Esophagus (tissue), 2 donors: ENCODE measurements at places on chromosomes 11 and 22. TPM values are rescaled to one million over a fixed set of nuclear protein-coding genes. Genes with fewer than 3 reads are reported as not detected.

C1QTNF4 gene
- 0.47 TPM for polyA plus RNA-seq

PRRG4 gene
- 20.6 TPM for polyA plus RNA-seq

RBMXL2 gene
- not detected for polyA plus RNA-seq

SHISA8 gene
- 0.07 TPM for polyA plus RNA-seq

VPREB1 gene
- polyA plus RNA-seq, result not detected

DRD4 gene
- polyA plus RNA-seq, result 0.39 TPM

CTSF gene
- 4.2 TPM for polyA plus RNA-seq

CCDC116 gene
- polyA plus RNA-seq, result 0.61 TPM

TSGA10IP gene
- polyA plus RNA-seq, result not detected

NXPE4 gene
- 0.01 TPM for polyA plus RNA-seq

CCDC73 gene
- 0.02 TPM for polyA plus RNA-seq

CTSW gene
- 1.3 TPM for polyA plus RNA-seq

LRRC56 gene
- 4.0 TPM for polyA plus RNA-seq

PTGDR2 gene
- 0.26 TPM for polyA plus RNA-seq

DEFB131B gene
- polyA plus RNA-seq, result not detected

PIH1D2 gene
- 1.7 TPM for polyA plus RNA-seq

RGL4 gene
- polyA plus RNA-seq, result 0.40 TPM

BACE1 gene
- 4.9 TPM for polyA plus RNA-seq

C22orf31 gene
- 0.13 TPM for polyA plus RNA-seq

MTA2 gene
- polyA plus RNA-seq, result 76.2 TPM

LDHAL6A gene
- not detected for polyA plus RNA-seq

OR51B2 gene
- polyA plus RNA-seq, result not detected

KRTAP5-10 gene
- polyA plus RNA-seq, result 0.12 TPM

EMID1 gene
- polyA plus RNA-seq, result 0.22 TPM

CNGA4 gene
- 0.06 TPM for polyA plus RNA-seq

DTX4 gene
- 2.4 TPM for polyA plus RNA-seq

F2 gene
- 0.04 TPM for polyA plus RNA-seq

TRIM6 gene
- polyA plus RNA-seq, result 5.2 TPM

SYT9 gene
- 0.02 TPM for polyA plus RNA-seq

ART1 gene
- polyA plus RNA-seq, result not detected

PARVG gene
- 3.1 TPM for polyA plus RNA-seq

NNMT gene
- 69.1 TPM for polyA plus RNA-seq

YPEL4 gene
- 0.39 TPM for polyA plus RNA-seq

MS4A6E gene
- not detected for polyA plus RNA-seq

MRPL17 gene
- 49.2 TPM for polyA plus RNA-seq

OR4A16 gene
- polyA plus RNA-seq, result not detected

MS4A7 gene
- 1.1 TPM for polyA plus RNA-seq

NLRP10 gene
- polyA plus RNA-seq, result not detected

DHCR7 gene
- polyA plus RNA-seq, result 26.2 TPM

GGT1 gene
- polyA plus RNA-seq, result 3.9 TPM

EFCAB6 gene
- polyA plus RNA-seq, result 0.24 TPM

SLC6A5 gene
- polyA plus RNA-seq, result not detected

STX3 gene
- polyA plus RNA-seq, result 10.6 TPM

CD3D gene
- 2.2 TPM for polyA plus RNA-seq

UBASH3B gene
- 0.91 TPM for polyA plus RNA-seq

ZNRD2 gene
- polyA plus RNA-seq, result 38.9 TPM

PELI3 gene
- 7.8 TPM for polyA plus RNA-seq
